Cortex of kidney (tissue), 1 donor: ENCODE measurements at places on chromosomes 6 and 20.

DNA sequence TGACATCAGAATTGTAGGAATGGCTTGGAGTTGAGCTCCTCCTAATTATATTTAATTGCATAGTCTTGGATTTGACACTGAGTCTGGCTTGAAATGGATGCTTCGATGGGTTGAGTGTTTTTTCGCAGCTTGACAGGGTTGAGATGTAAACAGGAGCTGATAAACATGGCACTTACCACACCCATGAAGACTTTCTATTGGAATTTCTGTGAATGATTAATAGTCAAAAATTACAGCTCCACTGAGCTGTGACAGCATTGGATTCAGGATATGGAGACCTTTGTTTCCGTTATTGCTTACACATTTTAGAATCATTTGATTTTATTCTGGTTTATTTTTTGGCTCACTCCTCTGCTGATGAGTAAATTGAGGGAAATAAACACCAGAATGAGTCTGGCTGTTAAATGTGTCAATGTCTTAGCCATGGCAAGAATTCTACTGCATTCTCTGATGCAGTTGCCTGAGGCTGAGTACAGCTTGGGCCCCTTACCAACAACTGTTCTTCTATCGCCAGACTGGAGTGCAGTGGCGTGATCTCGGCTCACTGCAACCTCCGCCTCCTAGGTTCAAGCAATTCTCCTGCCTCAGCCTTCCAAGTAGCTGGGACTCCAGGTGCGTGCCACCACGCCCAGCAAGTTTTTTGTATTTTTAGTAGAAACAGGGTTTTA, 128.1 kb upstream of the DOK5 start:
- DNase-seq = no peak

DNA sequence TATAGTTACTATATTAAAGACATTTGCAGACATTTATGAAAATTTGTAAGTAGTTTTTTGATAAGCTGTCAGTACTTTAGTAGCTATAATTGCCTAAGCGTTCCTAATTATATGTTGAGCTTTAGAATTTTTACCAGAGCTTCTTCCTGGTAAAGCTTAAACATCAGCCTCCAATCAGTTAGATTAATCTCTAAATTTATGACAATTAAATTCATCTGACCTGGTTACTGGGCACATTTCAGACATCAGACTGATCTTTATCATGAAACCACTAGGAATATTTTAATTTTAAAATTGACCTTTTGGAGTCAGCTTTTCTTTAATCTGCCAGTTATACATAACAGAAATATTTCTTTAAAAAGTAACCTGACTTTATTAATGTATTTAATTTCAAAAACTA, 23.5 kb downstream of the FIG4 start:
- no peak for DNase-seq

- no peak for DNase-seq
These were observed 52.5 kb downstream of the RBL1 start for GRCh38 chr20:37042986-37043972.

GRCh38 chr20:51154708-51155690, 132.1 kb upstream of the KCNG1 start:
- DNase-seq = no peak

GRCh38 chr6:153435787-153436186, 304.7 kb upstream of the RGS17 start:
- no peak for DNase-seq

DNA sequence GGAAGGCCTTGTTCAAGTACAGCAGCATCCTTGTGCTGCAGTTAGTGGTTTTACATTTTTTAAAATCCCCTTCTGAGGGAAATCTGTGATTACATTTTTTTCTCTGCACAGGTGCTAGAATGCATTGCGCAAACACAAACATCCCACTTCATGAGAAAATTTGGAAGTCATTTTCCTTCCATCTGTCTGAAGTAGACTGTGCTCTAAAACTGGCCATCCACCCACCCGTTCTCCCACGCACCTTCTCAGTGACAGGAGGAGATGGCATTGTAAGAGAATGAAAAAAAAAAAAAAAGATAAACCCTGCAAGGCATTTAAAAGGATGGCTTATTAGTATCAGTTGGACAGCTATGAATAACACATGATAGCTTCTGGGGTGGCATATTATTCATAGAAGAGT, 65.0 kb downstream of the SOBP start:
- DNase-seq = no peak

DNA sequence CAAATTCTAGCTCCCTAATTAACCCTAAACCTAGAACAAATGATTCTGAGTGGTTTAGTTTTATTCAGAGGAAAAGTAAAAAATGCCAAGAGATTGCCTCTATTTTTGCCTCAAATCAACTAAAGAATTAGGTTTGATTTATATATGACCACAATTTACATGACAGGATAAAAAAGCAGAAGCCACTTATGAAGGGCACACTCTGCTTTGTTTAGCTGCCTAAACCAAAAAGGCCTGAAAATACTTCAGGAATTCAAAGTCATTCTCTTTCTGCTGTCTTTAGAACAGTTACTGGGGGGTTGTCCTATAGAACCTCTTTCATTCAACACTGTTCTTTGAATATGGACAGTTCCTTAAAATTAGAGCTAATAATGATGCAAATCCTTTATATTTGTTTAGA, 5.3 kb downstream of the FBXO5 start:
- no peak for DNase-seq

GRCh38 chr6:36759148-36759759, 61.6 kb downstream of the RAB44 start:
- no peak for DNase-seq

- DNase-seq = no peak
These were observed at the start of gene KCNK15 for GRCh38 chr20:44745598-44746366. TSS of gene KCNK15 (plus strand) at chr20:44745865. CDS start at chr20:44745911, 46 bp downstream.

DNA sequence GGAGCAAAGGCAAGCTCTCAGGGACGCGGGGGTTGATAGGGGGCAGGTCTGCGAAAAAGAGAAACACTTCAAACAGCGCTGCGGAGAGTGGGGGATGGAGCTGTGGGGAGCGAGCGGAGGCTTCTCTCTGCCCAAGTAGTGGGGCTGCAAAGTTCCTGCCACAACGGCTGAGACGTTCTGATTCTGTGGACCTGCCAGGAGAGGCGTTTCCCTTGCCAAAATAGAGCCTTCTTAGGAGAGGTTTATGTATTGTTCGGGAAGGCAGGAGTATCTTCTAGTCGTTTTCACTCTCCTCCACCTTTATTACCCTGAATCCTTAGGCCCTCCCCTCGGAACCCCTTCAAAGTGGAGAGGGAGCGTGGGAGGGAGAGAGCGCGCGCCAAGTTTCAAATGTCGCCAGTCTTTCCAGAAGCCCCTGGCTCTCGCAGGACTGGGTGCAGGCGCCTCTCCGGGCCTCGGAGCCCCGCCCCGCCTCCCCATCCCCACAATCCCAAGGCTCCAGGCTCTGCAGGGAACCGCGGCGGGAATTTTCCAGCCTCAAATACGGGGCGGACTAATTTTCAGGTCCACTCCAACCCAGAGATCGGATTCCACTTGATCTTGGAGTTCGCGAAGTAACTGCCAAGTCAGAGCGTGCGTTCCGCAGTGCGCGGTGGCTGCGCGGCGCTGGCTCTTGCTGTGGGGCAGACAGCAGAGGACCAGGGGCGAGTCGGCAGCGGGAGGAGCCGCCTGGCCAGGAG, 10.0 kb upstream of the POU3F2 start:
- no peak for DNase-seq

DNA sequence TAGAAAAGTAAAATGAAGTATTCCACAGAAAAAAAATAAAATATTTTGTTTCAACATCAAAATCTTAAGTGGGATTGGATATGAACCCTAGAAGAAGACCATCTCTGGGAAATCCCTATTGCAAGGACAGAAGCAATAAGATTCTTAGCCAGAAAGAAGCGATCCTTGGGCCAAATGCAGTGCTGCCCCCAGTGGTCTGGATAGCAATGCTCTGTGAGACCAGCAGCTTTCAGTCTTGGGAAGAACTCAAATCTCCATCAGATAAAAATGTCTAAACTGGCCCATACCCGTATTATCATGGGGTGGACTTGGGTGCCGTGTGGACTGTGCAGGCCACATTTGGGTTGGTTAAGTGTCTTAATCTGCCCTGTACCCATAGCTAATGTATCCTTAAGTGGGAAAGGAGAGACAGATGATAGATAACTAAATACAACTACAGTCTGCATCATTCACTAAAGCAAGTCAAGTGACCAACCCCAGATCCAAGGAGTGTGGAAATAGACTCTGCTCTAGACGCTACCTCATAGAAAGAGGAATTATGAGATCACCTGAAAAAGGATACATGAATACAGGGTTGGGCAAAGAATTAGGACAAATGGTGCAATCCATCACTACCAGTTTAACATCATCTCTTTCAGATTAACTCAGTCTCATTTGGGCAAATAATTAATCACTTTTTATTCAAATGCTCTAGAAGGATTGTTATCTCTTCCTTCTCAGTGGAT, 38.9 kb upstream of the SNAP25 start:
- DNase-seq = no peak

DNA sequence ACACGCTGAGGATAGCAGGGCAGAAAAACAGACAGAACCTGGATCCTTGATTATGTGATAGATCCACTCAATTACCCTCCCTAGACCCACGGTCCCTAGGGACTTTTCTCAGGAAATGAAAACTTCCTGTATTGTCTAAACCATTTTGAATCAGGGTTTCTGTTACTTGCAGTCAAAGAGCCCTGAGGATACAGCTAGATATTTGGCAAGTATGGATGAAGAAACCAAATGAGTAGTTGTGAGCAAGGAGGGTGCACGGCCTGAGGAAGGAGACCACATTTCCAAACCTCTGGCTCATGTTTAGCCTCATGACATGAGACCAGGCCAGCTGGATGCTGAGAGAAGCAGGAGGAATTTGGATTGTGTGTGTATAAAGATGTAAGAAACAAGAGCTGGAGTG, 91.6 kb downstream of the MRPL14 start:
- DNase-seq = no peak

DNA sequence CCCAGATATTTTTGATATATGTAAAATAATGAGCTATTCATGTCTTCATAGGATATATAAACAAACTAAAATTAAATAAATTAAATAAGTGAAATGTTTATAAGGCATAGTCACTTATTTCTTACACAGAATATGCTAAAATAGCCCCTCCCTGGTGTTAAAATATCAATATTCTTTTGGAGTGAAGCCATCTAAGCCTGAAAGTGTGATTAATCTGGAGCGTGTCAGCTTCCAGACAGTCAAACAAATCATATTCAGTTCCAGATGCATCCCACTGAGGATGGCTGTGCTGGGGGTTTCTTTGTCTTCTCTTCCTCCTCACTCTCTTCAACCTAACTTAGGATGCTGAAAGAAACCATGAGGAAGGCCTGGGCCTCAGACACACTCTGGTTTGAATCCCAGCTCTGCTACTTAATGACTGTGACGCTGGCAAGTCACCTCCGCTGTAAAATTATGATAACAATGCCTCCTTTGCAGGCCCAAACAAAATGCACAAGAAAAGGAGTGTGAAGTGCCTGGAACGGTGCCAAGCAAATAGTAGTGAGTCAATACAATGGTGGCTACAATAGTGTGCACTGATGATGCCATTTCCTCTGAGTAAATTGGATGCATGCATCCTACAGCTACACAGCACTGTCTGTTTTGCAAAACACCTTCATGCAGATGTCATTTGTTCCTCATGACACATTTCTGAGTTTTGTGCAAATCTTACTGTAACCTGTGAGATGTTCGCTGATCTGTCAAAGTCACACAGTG, 161.4 kb downstream of the FOXC1 start:
- DNase-seq = no peak

DNA sequence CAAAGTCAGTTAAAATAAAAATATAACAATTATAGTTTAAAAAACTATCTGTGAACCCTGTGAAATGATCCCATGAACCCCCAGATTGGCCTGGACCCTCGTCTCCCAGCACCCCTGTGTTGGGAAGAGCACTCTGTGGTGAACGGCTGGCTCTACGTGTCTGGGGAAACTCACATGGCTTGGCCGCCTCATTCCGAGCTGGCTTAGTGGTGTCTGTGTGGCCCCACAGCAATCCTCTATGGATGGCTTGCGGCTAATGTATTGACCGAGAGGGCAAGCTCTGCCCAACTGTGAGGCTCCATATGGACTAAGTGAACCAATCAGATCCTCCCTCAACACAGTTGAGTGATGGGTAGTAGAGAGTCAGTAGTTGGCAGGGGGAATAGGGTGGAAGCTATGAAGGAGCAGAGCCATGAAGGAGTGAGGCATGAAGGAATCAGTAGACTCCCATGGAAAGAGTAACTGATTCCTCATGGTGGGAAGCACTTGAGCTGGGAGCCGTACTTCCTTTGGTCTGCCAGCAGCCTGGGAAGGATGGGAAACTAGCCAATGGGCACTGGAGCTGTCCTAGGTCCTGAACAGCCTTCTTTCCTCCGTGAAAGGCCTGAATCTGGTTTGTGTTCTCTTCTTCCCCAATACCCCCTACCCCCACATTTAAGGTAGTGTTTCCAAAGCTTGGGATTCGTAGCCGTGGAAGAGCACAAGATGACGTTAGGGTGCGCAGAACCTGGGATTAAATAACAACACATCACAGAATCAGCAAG, 21.6 kb upstream of the ZNF831 start:
- DNase-seq = no peak

DNA sequence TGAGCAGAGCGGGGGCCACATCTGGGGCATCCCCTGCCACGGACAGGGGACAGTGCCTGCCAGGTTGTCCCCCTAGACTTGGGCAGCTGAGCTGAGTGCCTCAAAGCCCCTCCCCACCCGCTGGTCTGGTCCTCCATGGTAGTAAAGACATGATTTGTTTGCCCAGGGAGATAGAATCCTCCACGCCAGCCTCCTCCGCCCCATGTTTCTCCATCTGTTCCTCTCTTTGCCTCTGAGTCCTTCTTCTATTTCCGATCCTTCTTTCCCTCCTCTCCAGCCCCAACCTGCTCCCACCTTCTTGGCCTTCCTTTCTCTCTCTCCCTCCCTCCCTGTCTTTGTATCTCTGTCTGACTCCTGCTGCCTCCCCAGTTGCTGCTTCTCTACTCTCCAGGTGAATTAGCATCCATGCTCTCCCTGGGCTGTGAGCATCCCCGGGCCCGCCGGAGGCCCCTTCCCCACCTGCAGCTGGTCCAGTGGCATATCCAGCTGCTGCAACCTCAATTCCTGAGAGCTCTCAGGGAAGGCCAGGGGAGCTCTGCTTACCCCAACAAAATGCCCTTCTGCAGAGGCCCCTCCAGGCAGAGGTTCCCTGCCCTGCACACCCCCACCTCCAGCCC, 45.8 kb downstream of the CPNE5 start:
- DNase-seq = no peak

DNA sequence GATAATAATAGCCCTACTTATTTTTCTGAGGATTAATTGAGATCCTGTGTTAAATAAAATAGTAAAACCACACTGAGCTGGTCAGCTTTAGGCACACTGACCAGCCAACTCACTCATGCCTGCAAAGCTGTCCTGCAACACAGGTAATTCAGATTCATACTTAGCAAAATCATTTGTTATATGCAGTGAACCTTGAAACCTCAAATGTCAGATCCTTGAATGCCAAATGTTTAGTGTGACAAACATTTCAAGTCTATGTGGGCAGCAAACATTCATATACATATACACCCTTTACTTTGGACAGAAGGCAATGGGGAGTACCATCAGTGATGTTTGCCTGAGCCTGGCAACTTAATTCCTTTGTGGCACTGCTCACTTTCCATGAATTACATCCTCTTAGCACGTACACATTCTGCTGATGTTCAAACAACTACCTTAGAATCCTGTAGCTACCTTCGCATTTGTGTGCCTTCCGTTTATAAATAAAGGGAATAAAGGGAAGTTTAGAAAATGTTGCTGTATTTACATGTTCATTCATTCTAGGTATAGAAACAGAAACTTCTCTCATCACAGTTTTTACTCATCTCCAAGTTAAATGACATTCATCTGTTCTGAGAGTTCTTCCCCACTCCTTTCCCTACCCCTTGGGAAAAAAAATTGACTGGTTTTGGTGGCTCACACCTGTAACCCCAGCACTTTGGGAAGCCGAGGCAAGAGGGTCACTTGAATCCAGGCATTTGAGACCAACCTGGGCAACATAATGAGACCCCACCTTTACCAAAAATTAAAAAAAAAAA, 140.8 kb downstream of the ZFAND3 start:
- no peak for DNase-seq
